ENCODE measurements at places on chromosomes 2 and 18.

- no peak for DNase-seq
Measured at GRCh38 chr2:176746411-176746810, 466.2 kb upstream of the HNRNPA3 start.

GRCh38 chr18:63119647-63120046, 199.9 kb downstream of the BCL2 start:
- no peak for DNase-seq

DNA sequence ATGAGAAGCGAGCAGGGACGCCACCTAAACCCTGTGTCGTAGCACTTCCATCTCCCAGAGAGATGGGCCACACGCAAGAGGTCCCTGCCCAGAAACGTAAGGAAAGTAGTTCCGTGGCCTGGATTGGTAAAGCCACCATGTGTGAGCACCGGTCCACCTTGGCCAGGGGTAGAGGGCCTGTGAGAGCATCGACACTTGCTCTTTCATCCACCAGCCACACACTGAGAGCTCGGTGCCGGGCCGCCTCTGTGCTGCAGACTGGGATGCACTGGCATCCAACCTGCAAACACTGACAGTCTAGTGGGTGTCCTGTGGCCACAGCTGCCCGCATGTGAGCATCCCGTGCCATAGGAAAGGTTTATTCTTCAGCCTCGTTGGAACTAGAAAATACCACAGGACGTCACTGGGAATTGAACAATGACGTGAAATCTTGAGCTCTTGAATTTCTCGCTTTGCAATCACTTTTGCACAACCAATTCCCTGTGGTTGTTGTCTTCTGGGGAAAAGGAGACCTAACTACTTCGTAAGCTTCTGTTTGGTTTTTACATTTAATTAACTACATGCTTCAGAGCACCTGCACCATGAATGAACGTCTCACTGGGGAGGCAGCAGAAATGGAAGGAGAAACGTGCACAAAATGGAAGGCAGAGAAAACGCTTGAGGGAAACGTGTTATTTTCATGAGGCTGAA, 212.0 kb upstream of the RAB6C start:
- DNase-seq = no peak

DNA sequence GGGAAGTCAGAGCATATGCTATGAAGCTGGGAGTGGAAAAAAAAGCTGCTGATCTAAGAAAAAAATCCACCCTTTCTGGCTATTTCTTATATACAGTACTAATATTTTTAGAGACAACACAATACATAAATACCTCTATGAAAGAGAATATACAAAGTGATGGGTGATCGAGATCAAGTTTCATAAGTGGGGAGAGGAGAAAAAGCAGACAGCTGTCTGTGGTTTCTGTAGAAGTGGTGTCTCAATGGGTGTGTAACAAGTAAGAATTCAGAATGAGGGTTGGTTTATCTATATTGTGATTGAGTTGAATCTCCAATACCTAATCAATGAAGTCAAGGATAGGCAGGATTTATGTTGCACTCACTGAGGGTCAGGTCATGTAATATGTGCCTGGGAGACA, 191.0 kb downstream of the HNMT start:
- DNase-seq = no peak

DNA sequence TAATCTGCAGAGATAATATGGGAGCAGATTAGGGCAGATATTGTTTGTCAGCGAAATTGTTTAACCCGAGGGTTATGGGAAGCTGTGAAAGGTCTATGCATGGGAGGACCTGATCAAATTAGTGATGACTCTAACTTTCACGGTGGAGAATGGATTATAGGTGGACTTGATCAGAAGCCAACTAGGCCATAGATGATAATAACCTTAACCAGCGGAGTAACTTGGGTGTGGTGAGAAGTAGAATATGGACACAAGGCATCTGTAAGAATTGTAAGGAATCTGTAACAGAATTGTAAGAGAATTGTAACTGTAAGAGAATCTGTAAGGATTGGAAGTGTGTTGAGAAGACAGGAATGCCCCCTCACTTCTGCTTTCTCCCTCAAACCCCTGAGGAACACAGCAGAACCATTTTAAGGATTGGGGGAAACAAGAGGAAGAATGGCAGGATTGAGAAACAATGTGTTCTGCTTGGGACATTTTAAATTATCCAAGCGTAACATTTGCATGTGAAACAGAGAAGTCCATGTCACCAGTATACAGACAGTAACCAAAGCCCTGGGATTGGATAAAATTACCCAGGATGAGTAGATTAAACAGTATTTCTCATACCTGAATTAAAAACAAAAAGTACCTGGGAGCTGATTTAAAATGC, 14.9 kb upstream of the SLC39A10 start:
- DNase-seq = no peak

- no peak for DNase-seq
Measured at GRCh38 chr2:46798998-46799698, 116.5 kb downstream of the MCFD2 start.

GRCh38 chr2:64904413-64905329, 84.5 kb upstream of the SLC1A4 start:
- no peak for DNase-seq

GRCh38 chr2:69213782-69214181, 173.2 kb downstream of the GFPT1 start:
- no peak for DNase-seq

- no peak for DNase-seq
Measured at GRCh38 chr18:58490238-58490637, 138.7 kb downstream of the ALPK2 start.
